ENCODE measurements at places on chromosomes 2 and 18.
A peak's percentile ranks its signal among the peaks of the same experiment; 100 is the strongest.

DNA sequence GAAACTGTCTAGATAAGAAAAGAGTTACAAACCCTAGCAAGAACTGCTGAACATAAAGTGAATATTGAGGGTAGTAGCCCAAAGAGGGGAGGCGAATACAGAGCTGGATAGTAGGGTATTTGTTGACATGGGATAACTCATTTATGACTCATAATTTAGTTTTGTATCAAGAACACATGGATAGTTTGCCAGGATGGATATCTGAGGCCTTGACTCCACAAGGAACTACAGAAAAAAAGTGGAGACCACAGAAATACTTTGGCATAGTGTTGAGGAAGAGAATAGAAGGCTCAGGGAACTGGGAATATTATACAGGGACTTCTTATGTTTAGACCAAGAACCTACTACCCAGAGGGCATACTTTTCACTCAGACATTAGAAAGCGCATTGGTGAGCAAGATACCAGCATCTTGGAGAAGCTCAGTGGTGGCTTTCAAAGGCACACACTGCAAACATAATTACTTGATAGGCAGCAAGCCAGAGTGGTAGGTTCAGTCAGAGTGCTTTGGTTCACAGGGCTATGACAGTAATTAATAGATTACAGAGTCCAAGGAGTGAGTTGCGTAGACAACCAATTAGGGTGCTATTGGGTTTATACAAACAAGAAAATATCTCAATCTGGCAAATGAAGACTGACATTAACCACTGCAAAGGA, 51.9 kb upstream of the ZBTB7C start:
- DNase-seq: no peak

DNA sequence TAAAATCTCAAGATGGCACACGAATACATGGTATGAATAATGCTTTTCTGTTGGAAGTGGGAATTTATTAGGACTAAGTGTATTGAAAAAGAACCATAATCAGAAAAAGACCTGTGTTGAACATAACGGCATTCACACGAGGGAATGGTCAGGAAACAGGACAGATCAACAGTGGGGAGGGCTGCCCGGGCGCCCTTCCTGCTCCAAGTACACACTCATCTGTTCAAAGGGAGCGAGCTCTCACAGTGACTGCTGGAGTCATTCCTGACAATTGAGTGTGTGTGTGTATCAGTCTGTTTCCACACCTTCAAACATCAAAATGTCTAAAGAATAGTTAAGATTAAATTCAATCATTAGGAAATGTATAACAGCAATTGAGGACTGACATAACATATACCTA, 167.2 kb downstream of the HDAC4 start:
- DNase-seq: no peak

DNA sequence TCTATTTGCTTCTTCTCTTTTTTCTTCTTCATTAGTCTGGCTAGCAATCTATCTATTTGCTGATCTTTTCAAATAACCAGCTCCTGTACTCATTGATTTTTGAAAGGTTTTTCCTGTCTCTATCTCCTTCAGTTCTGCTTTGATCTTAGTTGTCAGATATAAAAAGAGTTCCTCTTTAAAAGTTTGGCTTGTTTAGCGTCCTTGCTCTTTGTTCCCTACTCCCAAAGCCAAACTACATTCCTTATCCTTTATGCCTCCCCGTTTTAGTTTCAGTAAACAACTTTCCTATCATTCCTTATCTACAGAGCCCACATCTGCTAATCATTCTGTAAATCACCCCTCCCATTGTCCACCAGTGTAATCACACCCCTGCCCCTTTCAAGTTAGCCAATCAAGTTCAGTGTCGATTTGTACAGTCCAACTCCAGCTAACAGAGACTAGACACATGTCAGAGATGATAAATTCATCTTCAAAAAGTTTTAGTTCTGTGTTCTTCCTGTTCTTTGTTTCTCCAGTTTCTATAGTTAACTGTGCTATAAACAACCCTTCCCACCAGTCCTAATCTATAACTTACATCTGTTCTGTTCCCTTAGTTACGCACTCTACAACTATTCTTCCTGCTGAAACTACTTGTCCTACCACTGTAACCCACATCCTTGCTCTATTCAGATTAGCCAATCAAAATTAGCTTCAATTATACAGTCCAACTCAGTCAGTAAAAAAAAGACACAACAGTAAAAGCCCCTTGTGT, 44.4 kb downstream of the TFPI start:
- DNase-seq: no peak

- DNase-seq: no peak
Observed at GRCh38 chr2:142714600-142714999, 162.9 kb upstream of the KYNU start.

- DNase-seq: no peak
Observed at GRCh38 chr2:37829202-37829601, 95.9 kb upstream of the RMDN2 start.

- peak; percentile 66 for DNase-seq
Observed at GRCh38 chr18:34322365-34323289, 97.9 kb upstream of the NOL4 start.

GRCh38 chr2:120448436-120448835, 102.5 kb downstream of the INHBB start:
- no peak for DNase-seq

DNA sequence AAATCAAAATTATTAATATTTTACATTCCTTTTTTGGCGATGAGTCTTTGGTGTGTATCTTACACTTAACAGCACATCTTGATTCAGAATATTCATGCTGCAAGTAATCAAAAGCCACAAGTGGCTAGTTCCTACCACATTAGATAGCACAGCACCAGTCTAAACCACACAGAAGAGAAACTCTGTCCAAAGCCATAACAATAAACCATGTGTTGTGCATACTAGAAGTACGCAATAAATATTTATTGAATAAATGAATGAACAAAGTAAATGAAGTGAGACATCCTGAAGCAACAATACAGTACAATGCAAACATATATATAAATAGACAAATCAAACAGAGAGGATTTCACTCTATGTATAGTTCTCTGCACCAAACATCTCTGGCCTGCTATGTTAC, 287.3 kb downstream of the EXOC6B start:
- DNase-seq: no peak

DNA sequence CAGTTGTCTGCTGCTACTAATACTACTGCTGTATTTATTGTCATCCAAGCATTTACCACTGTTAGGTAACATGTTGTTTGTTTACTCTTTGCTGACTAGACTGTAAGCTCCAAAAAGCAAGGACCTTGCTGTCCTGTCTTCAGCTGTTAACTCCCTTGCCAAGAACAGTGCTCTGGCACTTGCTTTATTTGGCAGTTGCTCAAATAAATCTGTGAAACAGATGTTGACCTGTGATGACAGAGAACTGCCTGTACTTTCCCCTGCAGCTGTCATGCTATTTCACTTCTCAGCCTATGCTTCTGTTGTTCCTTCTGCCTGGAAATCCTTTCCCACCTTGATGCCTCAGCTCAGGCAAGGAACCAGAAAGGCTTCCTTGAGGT, 181.2 kb downstream of the ATAD2B start:
- no peak for DNase-seq

DNA sequence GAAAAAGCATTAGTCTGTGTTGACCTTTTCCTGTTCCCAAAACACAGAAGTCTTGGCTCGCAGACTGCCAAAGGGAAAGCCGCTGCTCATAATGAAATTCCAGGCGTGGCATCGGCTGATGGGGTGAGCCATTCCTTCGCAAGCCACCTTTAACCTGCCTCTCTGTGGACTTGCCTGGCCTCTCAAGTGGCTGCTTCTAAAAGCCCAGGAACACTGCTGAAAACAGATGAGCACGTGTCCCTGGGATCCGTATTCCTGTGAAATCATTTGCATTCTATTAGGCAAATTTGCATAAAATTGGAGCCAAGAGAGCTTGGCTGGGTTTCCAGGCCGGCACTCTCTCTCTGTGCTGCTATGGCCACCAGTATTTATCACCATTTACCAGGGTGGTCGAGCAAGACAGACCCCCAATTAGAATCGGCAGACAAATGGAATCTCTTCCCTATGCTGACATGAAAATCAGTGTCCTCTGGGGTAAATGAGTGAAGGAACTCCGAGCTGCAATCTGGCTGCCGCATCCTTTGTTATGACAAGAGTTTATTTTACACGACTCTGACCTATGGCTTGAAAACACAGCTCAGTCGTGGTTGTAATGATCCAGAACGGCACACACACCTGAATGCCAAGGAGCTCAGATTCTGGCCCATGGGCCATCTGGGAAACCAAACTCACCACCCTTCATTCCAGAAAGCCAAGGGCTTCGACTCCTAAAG, 21.7 kb downstream of the BCL2 start:
- DNase-seq: no peak

DNA sequence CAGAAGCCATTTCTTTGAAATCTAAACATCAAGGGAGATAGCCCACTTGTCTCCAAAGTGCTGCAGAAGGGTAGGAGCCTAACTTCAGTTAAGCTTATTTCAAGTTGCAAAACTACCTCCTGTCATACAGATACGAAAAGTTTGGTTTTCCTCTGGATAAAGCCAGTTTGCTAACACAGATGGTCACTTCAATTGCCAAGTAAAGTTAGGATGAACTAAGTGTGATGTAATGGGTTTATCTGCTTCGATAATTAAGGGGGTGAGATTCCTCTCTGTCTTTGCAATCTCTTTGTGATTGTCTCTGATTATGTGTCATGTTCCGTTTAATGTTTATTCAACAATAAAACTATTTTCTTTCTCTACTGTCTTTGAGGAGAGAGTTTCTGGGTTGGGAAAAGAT, 156.4 kb downstream of the SLC39A10 start:
- DNase-seq: no peak

- DNase-seq: peak; percentile 51
Observed at GRCh38 chr2:204691911-204692510, 146.7 kb downstream of the PARD3B start.

GRCh38 chr2:15890936-15891905, 49.1 kb upstream of the MYCN start:
- no peak for DNase-seq

GRCh38 chr18:63144748-63145147, 174.8 kb downstream of the BCL2 start:
- DNase-seq: no peak

- DNase-seq: no peak
Observed at GRCh38 chr18:80175451-80176204, 66.6 kb downstream of the ADNP2 start.

- no peak for DNase-seq
Observed at GRCh38 chr18:27645929-27646328, 460.8 kb upstream of the CHST9 start.

DNA sequence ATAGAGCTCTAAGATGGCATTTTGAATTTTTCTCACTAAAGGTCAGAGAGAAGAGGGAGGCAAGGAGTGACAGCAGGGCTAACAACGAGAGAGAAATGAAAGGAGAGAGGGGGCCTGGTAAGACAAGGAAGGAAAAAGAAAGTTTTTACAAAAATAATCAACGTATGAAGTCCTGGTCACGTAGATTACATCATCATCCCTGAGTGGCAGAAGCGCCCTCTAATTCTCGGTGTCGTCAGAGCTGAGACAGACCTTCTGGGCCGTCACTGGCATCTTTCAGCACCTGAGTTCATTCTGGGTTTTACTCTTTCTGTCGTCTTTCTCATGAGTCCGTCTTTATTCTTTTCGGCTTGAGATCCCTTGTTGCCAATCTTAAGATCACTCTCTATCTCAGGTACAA, 329.8 kb downstream of the ALK start:
- no peak for DNase-seq

DNA sequence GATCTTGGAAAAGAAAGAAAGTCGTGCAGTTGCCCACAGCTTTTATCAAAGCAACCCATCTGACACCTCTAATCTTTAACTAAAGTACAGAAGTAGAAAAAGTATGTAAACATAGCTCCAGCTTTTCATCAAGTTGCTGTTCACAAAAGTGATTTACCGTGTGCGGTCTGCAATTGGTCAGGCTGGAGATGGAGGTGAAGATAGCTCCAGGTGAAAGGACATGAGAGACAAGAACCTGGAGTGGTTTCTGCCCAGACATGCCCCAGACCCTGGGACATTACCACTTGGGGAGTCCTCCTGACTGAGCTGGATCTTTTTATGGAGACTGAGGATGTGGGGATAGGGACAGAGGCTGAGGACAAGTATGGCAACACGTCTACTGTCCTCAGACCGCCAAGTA, 82.7 kb downstream of the LAMA1 start:
- DNase-seq: no peak

DNA sequence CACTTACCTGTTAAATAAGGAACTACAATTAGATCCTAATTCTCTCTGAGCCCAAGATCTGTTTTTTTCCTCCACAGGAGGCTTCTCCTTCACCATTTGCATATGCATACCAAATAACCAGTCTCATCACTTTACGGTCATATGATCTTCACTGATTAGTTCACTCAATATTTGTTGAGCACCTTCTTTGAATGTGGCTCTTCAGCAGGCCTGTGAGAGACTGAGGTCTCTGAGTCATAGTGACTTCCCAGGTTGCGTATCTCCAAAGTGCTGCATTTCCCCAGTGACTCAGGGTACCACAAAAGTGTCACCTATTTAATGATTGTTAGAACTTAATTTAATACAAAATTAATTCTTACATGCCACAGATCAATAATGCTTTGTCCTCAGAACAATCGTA, 108.8 kb upstream of the TRIB2 start:
- no peak for DNase-seq

DNA sequence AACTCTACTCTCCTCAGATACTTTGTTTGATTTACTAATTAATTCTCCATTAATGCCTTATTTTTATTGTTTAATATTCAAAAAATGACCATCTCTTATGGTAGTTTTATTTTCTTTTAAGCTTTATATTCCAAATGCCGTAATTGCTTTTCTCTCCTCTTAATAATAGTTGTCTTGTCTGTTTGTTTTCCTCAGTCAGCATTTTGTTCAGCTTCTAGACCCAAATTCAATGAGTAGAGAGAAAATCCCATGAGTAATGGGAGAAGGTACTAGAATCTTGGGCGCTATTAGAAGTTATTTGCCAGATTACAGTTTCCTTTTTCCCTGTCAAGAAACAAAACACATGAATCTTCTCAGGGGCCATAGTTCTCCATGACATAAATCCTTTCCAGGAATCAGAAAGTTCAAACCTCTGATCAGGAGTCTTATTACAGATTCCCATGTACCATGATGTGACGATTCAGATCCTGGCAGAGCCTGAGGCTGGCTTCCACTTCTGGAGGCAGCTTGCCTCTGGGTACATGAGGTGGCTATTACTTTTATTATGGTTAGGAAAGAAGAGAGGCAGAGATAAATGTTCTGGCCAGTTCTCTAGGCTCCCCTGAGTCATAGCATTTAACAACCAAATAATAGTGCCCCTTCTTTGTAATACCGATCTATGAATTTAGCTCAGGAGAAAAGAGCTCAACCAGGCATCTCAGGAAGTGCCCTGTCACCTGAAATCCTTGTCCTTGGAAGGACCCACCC, 485.1 kb upstream of the SETBP1 start:
- DNase-seq: no peak

- no peak for DNase-seq
Observed at GRCh38 chr18:8088626-8089025, 520.6 kb upstream of the RAB12 start.

DNA sequence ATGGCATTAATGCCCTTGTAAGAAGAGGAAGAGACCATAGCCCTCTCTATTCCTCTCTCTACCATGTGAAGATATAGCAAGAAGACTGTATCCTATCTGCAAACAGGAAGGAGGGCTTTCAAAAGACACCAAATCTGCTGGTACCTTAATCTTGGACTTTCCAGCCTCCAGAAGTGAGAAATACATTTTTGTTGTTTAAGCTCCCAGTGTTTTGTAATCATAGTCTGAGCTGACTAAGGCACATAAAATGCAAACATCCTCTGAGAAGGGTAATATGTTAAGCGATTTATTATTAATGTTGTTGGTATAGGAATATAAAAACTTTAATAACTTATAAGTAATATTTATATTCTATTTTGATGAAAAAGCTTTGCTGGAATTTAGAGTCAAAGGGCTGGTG, 559.8 kb downstream of the SUCLG1 start:
- DNase-seq: no peak
